Left lung (tissue), 14 donors: ENCODE measurements at places on chromosomes 6 and 20. TPM values are rescaled to one million over a fixed set of nuclear protein-coding genes. Genes with fewer than 3 reads are reported as not detected.

DNA sequence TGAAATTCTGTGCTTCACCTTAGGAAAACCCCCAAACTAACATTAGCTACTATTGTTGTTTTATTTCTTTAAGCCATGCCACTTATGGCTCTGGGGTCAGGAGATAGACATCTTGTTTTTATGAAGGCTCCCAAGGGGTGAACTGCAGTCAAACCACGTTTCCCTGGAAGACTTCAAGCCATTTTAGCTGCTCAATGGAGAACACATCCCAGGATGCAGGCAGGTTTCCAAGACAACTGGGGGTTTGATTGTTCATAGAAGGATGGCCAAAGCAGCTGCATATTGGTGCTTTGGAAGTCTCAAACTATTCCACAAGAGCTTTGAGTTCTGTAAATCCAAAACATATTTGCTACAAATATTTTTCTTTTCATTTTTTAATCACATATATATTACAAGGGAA lies 818.0 kb downstream of the MAFB start:
- DNase-seq: no peak

- DNase-seq: no peak
Observed at GRCh38 chr20:41669708-41670263, 51.6 kb upstream of the CHD6 start.

GRCh38 chr6:37218511-37218910 lies 39.1 kb upstream of the TBC1D22B start:
- no peak for DNase-seq

- DNase-seq: no peak
Observed at GRCh38 chr6:111842271-111842822, 30.9 kb downstream of the FYN start.

GRCh38 chr20:6692566-6693173 lies 74.8 kb upstream of the BMP2 start:
- no peak for DNase-seq

DNA sequence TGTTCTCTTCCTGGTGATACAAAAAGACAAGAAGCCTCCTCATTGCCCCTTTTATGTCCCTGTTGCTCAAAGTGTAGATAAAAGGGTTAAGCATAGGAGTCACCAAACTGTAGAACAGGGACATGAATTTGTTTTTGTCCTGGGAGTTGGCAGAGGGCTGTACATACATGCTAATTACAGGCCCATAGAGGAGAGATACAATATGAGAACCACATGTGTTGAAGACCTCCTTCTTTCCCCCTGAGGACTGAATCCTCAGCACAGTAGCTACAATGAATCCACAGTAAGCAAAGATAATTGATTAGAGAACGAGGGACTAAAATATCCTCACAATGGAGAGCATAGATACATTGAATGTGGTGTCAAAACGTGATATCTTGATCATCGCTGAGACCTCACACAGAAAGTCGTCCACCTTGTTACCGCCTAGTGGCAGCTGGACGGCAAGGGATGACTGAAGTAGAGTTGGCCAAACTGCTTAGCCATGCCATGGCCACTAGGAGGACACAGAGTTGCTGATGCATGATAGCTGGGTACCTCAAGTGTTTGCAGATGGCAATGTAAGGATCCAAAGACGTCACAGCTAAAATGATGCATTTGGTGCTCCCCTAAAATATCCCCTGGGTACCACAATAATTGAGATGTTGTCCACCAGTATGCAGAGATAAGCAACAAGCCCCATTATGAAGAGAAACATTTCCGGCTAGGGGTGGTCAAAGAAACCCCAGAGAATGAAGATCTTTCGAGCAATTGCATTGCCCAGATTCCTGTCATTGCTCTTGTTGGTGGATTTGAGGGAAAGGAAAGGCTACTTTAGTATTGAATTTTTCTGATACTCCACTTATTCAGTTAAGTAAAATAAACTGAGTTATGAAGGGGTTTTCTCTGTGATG lies 15.0 kb downstream of the OR2B3 start:
- DNase-seq: peak; percentile 1

Gene DAAM2
- polyA plus RNA-seq: 41.6 TPM

Gene MRAP2
- polyA plus RNA-seq: 10.9 TPM

Gene GLP1R
- 0.78 TPM for polyA plus RNA-seq
